Suprapubic skin (tissue), 4 donors: ENCODE measurements at places on chromosomes 16 and 17.

- DNase-seq = peak; percentile 93
These were observed 2.9 kb downstream of the RNASEK start for GRCh38 chr17:7014995-7015958.

- no peak for DNase-seq
These were observed 1.0 kb upstream of the SLC38A8 start for GRCh38 chr16:84043486-84044117.

DNA sequence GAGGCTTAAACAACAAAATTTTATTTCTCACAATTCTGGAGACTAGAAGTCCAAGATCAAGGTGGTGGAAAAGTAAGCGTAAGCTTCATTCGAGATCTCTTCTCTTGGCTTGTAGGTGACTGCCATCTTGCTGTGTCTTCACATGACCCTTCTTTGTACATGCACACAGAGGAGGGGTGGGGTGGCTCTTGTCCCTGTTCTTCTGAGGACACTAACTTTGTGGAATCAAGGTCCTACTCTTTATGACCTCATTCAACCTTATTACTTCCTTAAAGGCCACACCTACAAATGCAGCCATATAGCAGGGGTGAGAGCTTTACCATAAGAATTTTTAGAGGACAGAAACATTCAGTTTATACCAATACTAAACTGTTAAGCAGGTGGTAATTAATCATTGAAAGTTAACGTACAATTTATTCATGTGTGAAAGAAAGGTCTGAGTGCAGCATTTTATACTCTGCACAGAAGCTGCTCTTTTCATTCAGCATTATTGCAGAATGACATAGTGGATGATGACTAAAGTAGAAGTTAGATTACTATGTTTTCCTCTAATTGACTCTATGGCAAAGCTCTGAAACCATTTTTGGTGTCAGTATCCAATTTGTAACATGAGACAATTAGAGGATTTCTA, 139.9 kb upstream of the HLF start:
- no peak for DNase-seq

GRCh38 chr17:56742601-56743000, 91.1 kb downstream of the C17orf67 start:
- no peak for DNase-seq

GRCh38 chr17:19376811-19377210, 1.5 kb upstream of the MAPK7 start:
- peak; percentile 34 for DNase-seq

- DNase-seq = no peak
These were observed 262.4 kb upstream of the PSMD7 start for GRCh38 chr16:74034200-74034599.

- no peak for DNase-seq
These were observed 34.4 kb downstream of the PECAM1 start for GRCh38 chr17:64356304-64356686.

DNA sequence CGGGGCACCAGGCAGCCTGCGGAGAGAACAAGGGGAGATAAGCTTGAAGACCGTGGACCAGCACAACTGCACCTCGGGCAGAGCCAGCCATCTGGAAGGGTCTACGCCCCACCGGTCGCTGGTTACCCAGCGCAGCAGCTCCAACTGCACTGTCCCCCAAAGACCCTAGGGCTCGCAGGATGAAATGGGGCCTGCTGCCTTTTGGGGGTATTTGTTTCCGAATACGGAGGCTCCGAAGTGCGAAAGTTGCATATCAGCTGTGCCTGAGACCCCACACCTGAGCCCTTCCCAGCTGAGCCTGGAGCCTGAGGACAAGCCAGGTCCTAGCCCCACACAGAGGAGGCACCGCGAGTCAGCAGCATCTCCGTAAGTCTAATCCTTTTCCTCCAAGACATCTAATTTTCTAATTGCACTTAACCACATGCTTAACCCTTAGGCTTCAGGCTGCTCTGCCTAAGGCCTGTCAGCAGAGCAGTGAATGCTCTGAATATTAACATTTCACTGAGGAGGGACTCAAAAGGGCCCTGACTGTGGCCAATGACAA, 4.0 kb downstream of the KIFC3 start:
- DNase-seq = no peak
